Natural killer cell treated with Interleukin-12 subunit alpha and Interleukin-12 subunit beta and Interleukin-15 and Interleukin-18, amount 100 ng/mL, for 72 hours (primary cell): ENCODE measurements at places on chromosomes 1 and 21. TPM values are rescaled to one million over a fixed set of nuclear protein-coding genes. Genes with fewer than 3 reads are reported as not detected.
A peak's percentile ranks its signal among the peaks of the same experiment; 100 is the strongest.

DNA sequence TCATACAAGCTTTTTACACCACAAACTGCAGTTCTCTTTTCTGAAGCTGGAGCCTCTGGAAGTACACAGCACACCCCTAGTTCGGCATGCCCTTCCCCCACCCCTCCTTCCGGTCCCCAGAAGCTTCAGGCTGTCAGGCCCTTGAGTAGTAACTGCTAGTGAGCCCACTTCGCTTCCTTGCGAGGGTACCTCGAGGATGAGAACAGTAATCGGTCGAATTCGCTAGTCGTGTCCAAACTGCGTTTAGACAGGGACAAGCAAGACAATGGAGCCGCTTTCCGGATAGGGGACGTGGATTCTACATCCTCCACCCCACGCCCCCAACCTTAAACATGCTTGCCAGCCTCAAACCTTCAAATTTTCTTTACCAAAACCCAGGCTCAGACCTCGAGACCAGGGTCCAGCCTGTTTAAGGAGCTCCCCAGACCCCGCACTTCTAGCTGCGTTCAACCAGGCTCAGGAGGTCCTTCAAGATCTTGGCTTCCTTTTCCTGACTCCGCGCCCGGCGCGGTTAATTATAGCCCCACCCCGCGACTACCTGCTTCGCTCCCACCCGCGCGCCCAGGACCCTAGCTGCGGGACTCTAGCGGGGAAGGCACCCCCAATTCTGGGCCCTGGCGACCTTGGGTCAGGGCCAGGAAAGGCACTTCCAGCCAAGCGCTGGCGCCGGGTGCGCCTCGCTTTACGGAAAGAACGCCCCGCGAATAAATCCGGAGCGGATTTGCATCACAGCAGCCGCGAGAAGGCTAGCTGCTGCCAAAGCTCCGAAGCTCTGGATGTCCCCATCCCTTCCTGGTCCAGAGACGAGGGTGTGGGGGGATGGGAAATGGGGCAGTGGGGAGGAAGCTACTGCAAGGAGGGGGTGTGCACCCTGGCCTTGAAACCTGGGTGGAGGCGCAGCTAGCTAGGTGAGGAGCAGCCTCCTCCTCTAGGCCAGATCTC, 8.1 kb upstream of the TSPAN1 start:
- peaks cover 6% of the 10 kb centered on the region for H3K27me3 ChIP-seq
- peak overlapping the region; percentile 86 for H3K27ac ChIP-seq
- peak; percentile 63 for DNase-seq
- peak overlapping the region; percentile 81 for H3K4me3 ChIP-seq

- no peak overlapping the region for H3K4me3 ChIP-seq
- H3K27me3 ChIP-seq: no peaks in the 10 kb centered on the region
- no peaks in the 10 kb centered on the region for H3K36me3 ChIP-seq
- H3K4me1 ChIP-seq: no peaks in the 10 kb centered on the region
- H3K27ac ChIP-seq: no peak overlapping the region
Observed at GRCh38 chr1:226814751-226815537, 55.5 kb upstream of the PSEN2 start.

- no peak overlapping the region for H3K27ac ChIP-seq
- no peak overlapping the region for H3K4me3 ChIP-seq
- H3K4me1 ChIP-seq: no peaks in the 10 kb centered on the region
- no peaks in the 10 kb centered on the region for H3K36me3 ChIP-seq
- H3K27me3 ChIP-seq: peaks cover 3% of the 10 kb centered on the region
Observed at GRCh38 chr1:944341-945325, 14.4 kb downstream of the NOC2L start.

DNA sequence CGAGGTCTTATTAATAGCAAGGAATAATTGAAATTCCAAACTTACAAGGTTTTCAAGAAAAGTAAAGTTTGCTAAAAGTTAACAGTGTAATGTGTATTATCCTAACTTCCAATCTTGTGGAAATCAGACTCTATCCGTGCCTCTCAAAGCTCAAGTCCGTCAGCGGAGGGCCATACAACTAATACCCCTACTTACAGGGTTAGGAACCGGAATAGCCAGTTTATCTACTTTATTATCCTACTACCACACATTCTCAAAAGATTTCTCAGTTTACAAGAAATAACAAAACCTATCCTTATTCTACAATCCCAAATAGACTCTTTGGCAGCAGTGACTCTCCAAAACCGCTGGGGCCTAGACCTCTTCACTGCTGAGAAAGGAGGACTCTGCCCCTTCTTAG, 457.8 kb downstream of the PTPRC start:
- H3K27me3 ChIP-seq: no peaks in the 10 kb centered on the region
- peak overlapping the region; percentile 51 for H3K4me3 ChIP-seq
- H3K36me3 ChIP-seq: peaks cover 20% of the 10 kb centered on the region
- H3K27ac ChIP-seq: peak overlapping the region; percentile 56
- DNase-seq: no peak

DNA sequence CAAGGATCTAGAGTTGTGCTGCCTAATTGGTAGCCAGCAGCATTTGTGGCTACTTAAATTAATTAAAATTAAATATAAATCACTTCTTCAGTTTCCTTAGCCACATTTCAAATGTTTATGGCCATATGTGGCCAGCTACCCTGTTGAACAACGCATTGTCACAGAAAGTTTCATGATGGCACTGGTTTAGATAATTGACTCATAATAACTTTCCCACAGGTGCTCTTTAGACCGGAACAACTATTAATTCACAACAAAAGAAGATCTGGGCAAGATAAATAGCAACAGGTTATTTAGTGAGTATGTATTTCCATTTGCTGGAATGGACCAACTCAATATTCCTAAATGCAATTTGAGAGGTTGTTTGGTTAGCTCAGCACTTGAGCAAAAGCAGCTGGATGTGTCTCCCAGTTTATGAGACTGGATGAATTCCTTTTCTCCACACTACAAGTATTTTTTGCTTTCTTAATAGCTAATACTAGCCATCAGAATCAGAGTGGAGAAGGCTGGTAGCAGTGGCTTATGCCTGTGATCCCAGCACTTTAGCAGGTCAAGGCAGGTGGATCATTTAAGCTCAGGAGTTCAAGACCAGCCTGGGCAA, 3.7 kb upstream of the AMIGO1 start:
- H3K36me3 ChIP-seq: no peaks in the 10 kb centered on the region
- no peak overlapping the region for H3K27ac ChIP-seq
- no peak for DNase-seq
- H3K4me3 ChIP-seq: no peak overlapping the region
- H3K27me3 ChIP-seq: peaks cover 7% of the 10 kb centered on the region

GRCh38 chr1:206005234-206005633, 2.0 kb upstream of the RAB7B start:
- DNase-seq: no peak
- peaks cover 3% of the 10 kb centered on the region for H3K4me1 ChIP-seq
- H3K4me3 ChIP-seq: no peak overlapping the region
- no peak overlapping the region for H3K27ac ChIP-seq

- no peak for DNase-seq
- H3K27me3 ChIP-seq: no peaks in the 10 kb centered on the region
- H3K4me3 ChIP-seq: no peak overlapping the region
- peaks cover 2% of the 10 kb centered on the region for H3K4me1 ChIP-seq
Observed at GRCh38 chr1:186628910-186629309, 51.3 kb downstream of the PTGS2 start.

DNA sequence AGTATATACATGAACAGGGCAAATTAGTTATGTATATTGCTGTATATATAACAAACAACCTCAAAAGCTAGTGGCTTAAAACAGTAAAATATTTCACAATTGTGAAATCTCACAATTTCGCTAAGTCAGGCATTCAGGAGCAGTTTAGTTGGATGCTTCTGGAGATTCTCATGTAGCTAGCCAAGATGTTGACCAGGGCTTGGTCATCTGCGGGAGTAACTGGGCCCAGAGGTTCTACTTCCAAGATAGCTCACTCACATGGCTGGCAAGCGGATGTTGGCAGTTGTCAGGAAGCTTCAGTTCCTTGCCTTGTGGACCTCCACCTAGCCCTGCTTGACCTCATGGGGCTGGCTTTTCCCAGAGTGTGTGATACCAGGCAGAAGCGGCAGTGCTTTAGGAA, 95.6 kb downstream of the TTC3 start:
- no peak for DNase-seq
- no peak overlapping the region for H3K4me3 ChIP-seq
- no peaks in the 10 kb centered on the region for H3K4me1 ChIP-seq
- no peaks in the 10 kb centered on the region for H3K27me3 ChIP-seq
- H3K27ac ChIP-seq: no peak overlapping the region
- H3K36me3 ChIP-seq: peaks cover 20% of the 10 kb centered on the region

DNA sequence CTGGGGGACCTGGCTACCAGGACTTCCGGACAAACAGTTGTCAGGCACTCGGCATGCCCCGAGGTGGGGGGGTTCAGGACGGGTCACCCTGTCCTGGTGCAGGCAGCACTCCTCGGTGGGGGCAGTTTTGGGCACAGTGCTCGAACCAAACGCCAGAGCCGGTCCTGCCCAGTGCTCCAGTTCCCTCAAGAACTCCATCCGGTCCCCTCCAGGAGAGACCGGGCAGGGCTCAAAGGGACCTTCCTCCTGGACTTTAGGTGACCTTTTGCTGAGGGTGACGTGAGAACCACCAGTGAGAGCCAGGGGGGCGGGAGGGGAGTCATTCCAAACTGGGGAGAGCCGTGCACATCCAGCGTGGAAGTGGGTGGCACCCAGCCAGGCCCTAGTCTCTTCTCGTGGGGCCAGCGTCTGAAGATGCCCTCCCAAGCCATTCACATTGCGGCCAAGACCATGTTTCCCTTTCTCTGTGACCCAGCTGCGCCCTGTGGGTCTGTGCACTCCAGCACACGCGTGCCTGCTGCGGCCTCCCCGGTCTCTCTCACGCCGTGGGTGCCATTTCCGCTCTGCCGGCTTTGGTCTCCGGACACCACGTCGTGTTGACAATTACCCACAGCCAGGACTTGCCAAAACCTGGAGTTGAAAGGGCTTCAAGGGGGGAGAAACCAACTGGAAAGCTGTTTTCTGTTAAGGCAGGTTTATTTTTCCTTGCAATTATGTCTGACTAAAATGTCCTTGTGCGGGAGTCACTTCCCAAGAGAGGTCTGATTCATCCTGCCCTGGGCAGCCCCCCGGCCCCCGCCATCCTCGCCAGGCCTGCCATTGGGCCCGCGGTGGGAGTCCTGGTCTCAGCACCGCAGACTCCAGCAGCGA, 178.8 kb upstream of the ARHGEF16 start:
- no peak for DNase-seq
- H3K36me3 ChIP-seq: no peaks in the 10 kb centered on the region
- no peaks in the 10 kb centered on the region for H3K4me1 ChIP-seq
- no peak overlapping the region for H3K27ac ChIP-seq
- H3K4me3 ChIP-seq: no peak overlapping the region

DNA sequence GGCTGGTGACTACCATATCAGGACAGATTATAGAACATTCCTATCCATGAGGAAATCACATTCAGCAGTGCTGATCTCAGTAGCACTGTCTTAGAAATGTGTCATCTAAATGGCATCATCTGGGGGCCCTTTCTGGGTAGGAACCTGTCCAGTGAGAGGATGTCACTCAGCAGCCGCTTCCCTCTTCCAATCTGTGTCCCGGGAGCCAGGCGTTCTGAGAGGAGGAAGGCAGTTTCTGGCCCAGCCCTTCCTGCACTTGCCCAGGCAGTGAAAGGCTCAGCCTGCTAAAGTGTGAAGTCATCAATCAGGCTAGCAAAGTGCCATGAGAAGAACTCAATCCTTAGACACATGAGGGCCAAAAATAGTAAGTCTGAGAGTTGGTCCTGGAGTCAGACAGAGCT, 25.6 kb downstream of the RAB4A start:
- H3K4me3 ChIP-seq: no peak overlapping the region
- peaks cover 10% of the 10 kb centered on the region for H3K4me1 ChIP-seq
- DNase-seq: no peak
- no peaks in the 10 kb centered on the region for H3K27me3 ChIP-seq
- no peak overlapping the region for H3K27ac ChIP-seq

DNA sequence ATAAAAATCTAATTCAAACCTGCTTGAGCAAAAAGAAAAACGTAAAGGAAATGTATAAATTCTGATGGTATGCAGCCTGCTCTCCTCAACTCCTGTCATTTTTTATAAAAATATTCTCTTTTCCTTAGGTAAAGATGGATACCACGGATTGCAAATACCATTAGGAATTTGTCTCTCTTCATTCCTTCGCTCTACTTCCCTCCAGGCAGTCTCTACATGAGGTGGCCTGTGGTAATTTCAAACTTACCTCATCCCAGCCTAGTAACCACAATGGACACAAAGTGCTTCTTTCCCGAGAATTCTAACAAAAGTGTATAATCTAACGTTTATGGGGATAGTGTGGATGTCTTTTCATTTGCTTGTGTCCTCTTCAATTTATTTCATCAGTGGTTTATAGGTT, 239.5 kb upstream of the LRRC7 start:
- no peaks in the 10 kb centered on the region for H3K27me3 ChIP-seq
- no peak for DNase-seq
- no peaks in the 10 kb centered on the region for H3K4me1 ChIP-seq
- H3K4me3 ChIP-seq: no peak overlapping the region
- H3K27ac ChIP-seq: no peak overlapping the region
- H3K36me3 ChIP-seq: no peaks in the 10 kb centered on the region

GRCh38 chr1:1013922-1014648, 788 bp downstream of the ISG15 start:
- H3K36me3 ChIP-seq: no peaks in the 10 kb centered on the region
- H3K27ac ChIP-seq: peak overlapping the region; percentile 84
- no peak for DNase-seq
- H3K4me3 ChIP-seq: peak overlapping the region; percentile 91

DNA sequence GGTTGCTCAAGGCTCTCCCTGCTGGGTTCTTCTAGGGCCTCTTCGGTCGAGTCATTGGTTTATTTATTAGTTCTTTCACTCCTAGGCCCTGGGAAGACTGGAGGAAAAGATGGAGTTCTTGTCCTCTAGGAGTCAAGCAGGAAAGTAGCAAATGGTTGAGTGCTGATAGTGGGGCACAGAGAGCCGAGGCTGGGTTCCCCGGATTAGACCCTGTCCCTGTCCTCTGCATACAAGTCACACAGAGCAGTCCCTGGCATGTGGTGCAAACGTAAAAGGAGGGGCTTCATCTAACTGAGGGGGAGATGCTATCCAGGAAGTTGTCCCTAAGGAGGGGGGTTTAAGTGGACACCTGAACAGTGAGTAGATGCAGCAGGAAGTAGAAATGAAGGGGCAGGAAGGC, 19.2 kb upstream of the KCNE2 start:
- H3K36me3 ChIP-seq: no peaks in the 10 kb centered on the region
- no peak overlapping the region for H3K27ac ChIP-seq
- peaks cover 20% of the 10 kb centered on the region for H3K4me1 ChIP-seq
- DNase-seq: no peak
- no peaks in the 10 kb centered on the region for H3K27me3 ChIP-seq

The CLDN14 gene
- total RNA-seq: not detected

The CFHR4 gene
- not detected for total RNA-seq

The CASQ2 gene
- total RNA-seq: not detected

The NHLH2 gene
- not detected for total RNA-seq

The MAP10 gene
- total RNA-seq: 2.8 TPM

The LRRC3 gene
- total RNA-seq: 0.88 TPM

The PLA2G2A gene
- total RNA-seq: not detected

The RGS4 gene
- not detected for total RNA-seq

The HMCN1 gene
- total RNA-seq: 1.4 TPM

The TNFSF4 gene
- total RNA-seq: 40.5 TPM
